ENCODE measurements at places on chromosomes 13 and 19.

DNA sequence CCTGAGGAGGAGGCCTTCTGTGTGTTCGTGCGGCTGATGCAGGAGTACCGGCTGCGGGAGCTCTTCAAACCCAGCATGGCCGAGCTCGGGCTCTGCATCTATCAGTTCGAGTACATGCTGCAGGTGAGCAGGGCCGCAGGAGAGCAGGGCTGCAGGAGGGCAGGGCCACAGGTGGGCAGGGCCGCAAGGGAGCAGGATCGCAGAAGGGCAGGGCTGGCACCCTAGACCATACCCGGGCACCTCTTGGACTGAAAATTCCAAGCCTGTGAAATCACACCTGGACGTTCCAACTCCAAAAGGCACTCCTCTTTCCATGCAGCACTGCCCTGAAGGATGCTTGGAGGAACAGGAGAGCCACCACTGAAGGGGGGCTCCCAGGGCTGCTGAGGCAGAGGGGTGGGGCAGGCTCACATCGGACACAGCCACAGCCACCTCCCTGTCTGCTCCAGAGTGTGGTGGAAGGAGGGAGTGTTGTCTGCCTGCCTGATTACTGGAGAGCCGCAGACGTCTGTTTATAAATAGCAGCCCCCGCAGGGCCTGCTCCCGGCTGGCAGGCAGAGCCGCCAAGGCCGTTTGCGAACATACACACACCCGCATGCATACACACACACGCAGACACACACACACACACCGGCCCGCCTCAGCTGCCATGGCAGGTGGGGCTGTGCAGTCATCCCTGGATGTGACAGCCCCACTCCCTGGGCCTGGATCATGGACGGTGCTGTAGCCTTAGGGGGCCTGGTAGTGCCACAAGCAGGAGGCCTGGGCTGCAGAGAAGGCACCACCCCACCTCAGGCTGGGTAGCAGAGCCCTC lies 20.2 kb downstream of the EVI5L start:
- H3K27ac ChIP-seq = no peak overlapping the region
- no peaks in the 10 kb centered on the region for H3K4me1 ChIP-seq
- DNase-seq = no peak

GRCh38 chr19:15671237-15671821 lies 1.6 kb upstream of the CYP4F12 start:
- no peaks in the 10 kb centered on the region for H3K36me3 ChIP-seq
- H3K4me1 ChIP-seq = no peaks in the 10 kb centered on the region
- no peak for DNase-seq
- no peak overlapping the region for H3K27ac ChIP-seq
- H3K4me3 ChIP-seq = no peak overlapping the region

DNA sequence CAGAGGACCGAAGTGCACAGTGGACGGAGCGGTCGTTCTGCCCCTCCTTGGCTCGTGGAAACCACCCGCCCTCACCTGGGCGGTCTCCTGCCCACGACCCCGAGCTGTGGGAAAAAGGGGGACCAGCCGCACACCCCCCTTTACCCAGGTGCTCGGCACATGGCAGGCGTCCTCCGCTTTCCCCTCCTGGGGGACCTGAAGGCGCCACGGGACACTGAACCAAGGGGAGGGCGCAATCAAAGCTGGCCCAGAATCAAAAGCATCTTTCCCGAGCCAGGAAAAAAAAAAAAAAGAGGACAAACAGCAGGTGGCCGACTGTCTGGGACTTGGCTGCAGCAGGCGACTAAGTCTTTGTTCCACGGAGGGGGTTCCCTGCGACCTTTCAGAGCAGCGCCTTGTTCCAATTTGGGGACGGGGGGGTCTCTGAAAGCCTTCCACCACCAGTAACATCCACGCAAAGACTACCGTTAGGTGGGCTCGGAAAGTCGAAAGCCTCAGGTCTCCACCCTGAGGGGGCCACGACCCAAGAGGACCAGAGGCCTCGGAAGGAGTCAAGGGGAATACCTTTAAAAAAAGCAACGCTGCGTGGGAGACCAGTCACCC lies 1.1 kb downstream of the MBD3 start:
- peak overlapping the region; percentile 85 for H3K4me3 ChIP-seq
- peaks cover 10% of the 10 kb centered on the region for H3K4me1 ChIP-seq
- peaks cover 13% of the 10 kb centered on the region for H3K36me3 ChIP-seq

DNA sequence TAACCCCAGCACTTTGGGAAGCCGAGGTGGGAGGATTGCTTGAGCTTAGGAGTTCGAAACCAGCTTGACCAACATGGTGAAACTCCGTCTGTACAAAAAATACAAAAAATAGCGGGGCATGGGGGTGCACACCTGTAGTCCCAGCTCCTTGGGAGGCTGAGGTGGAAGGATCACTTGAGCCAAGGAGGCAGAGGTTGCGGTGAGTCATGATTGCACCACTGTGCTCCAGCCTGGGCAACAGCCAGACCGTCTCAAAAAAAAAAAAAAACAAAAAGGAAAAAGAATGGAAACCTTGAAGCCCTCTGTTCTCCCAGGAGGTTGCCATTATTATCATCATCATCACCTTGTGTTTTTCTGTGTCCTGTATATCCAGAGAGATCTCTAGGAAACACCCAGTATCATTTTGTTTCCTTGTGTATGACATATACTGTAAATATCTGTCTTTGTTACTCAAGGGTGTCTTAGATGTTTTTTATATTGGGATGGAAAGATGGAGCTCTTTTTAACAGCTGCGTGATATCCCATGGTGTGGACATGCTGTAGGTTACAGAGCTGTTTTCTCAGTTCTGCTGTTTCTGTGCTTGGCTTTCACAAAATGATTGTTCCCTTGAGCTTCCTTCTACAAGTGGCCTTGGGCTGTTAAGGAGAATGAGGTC lies 11.8 kb downstream of the CHAF1A start:
- H3K4me1 ChIP-seq = peaks cover 10% of the 10 kb centered on the region
- H3K36me3 ChIP-seq = no peaks in the 10 kb centered on the region
- no peak overlapping the region for H3K27ac ChIP-seq
- no peak overlapping the region for H3K4me3 ChIP-seq

DNA sequence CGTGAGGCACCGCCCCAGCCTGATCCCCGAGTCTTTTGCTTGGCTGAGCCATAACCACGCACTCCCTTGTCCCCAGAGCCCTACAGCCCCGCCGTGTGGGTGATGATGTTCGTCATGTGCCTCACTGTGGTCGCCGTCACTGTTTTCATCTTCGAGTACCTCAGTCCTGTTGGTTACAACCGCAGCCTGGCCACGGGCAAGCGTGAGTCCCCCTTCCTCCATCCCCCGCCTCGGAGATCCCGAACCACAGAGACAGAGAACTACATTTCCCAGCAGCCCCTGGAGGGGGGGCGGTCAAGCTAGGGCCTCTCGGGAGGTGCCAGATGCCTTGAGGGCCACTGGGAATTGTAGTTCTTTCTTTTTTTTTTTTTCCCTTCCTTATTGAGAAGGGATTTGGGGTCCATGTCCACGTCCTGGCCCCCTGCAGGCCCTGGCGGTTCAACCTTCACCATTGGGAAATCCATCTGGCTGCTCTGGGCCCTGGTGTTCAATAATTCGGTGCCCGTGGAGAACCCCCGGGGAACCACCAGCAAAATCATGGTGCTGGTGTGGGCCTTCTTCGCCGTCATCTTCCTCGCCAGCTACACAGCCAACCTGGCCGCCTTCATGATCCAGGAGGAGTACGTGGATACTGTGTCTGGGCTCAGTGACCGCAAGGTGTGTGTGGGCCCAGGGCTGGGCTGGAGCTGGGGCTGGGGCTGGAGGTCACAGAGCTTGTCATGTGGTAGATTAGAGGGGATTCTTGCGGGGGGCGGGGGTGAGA lies 25.9 kb downstream of the GRIN2D start:
- no peaks in the 10 kb centered on the region for H3K36me3 ChIP-seq
- H3K27me3 ChIP-seq = peaks cover 4% of the 10 kb centered on the region
- H3K4me1 ChIP-seq = peaks cover 6% of the 10 kb centered on the region
- H3K27ac ChIP-seq = no peak overlapping the region
- DNase-seq = no peak
- peak overlapping the region; percentile 45 for H3K4me3 ChIP-seq

- no peaks in the 10 kb centered on the region for H3K27me3 ChIP-seq
- no peak for DNase-seq
- H3K4me1 ChIP-seq = no peaks in the 10 kb centered on the region
- no peaks in the 10 kb centered on the region for H3K36me3 ChIP-seq
These were observed 1.4 kb upstream of the EDDM13 start for GRCh38 chr19:56271151-56271550.

- DNase-seq = no peak
- H3K27me3 ChIP-seq = no peaks in the 10 kb centered on the region
- no peaks in the 10 kb centered on the region for H3K4me1 ChIP-seq
- no peak overlapping the region for H3K27ac ChIP-seq
- peak overlapping the region; percentile 55 for H3K4me3 ChIP-seq
These were observed 26.8 kb upstream of the CEACAM21 start for GRCh38 chr19:41548954-41549688.

- H3K4me3 ChIP-seq = no peak overlapping the region
- H3K27ac ChIP-seq = no peak overlapping the region
- H3K27me3 ChIP-seq = no peaks in the 10 kb centered on the region
- no peak for DNase-seq
These were observed 17.1 kb downstream of the CARM1 start for GRCh38 chr19:10888421-10888866.

GRCh38 chr19:11861301-11861700 lies 12.8 kb downstream of the ZNF439 start:
- no peak overlapping the region for H3K27ac ChIP-seq
- no peaks in the 10 kb centered on the region for H3K27me3 ChIP-seq
- no peaks in the 10 kb centered on the region for H3K4me1 ChIP-seq
- no peak for DNase-seq
- H3K4me3 ChIP-seq = no peak overlapping the region
- H3K36me3 ChIP-seq = peaks cover 27% of the 10 kb centered on the region

- no peaks in the 10 kb centered on the region for H3K4me1 ChIP-seq
- no peak for DNase-seq
- H3K27me3 ChIP-seq = no peaks in the 10 kb centered on the region
- no peak overlapping the region for H3K27ac ChIP-seq
- H3K4me3 ChIP-seq = no peak overlapping the region
- H3K36me3 ChIP-seq = no peaks in the 10 kb centered on the region
These were observed 742.2 kb upstream of the SLITRK6 start for GRCh38 chr13:86541461-86541860.

GRCh38 chr13:53023246-53023645 lies 5.4 kb upstream of the OLFM4 start:
- H3K4me3 ChIP-seq = no peak overlapping the region
- H3K36me3 ChIP-seq = no peaks in the 10 kb centered on the region
- no peaks in the 10 kb centered on the region for H3K27me3 ChIP-seq
- H3K4me1 ChIP-seq = no peaks in the 10 kb centered on the region
- H3K27ac ChIP-seq = no peak overlapping the region

DNA sequence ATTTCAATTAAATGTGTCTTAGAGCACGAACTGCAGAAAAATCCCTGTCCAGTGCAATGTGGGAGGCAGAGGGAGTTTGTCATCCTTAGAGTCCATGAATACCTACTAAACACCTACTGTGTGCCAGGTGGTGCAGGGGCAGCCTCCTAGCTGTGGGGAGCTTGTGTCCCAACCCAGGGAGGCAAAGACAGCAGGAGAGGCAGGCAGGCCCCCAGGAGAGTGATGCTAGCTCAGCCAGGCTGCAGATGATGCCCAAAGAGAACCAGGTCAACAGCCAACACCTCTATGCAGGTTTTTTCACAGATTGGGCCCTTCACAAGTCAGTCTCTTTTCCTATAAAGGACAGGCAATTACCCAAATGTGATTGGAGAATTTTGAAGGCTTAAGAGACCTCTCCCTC lies 108.2 kb upstream of the UQCRFS1 start:
- H3K4me3 ChIP-seq = no peak overlapping the region
- H3K27me3 ChIP-seq = no peaks in the 10 kb centered on the region

DNA sequence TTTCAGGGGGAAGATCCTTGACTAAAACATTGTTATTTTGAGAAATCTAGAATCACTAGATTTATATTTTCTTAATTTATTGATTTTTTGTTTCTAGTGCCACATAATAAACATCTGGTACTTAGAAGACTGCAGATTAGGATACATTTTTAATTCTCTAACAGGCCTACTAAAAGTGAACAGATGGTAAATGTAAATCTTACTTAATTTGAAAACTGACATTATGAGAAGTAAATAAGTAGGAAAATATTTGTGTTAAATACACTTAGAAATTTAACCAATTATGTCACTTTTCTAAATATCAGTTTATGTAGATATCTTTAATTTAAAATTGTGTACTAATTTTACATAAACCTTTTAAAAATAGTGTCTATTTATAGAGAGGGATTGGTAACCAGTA lies 2255.6 kb upstream of the PCDH20 start:
- no peak overlapping the region for H3K27ac ChIP-seq
- H3K36me3 ChIP-seq = no peaks in the 10 kb centered on the region
- DNase-seq = no peak

DNA sequence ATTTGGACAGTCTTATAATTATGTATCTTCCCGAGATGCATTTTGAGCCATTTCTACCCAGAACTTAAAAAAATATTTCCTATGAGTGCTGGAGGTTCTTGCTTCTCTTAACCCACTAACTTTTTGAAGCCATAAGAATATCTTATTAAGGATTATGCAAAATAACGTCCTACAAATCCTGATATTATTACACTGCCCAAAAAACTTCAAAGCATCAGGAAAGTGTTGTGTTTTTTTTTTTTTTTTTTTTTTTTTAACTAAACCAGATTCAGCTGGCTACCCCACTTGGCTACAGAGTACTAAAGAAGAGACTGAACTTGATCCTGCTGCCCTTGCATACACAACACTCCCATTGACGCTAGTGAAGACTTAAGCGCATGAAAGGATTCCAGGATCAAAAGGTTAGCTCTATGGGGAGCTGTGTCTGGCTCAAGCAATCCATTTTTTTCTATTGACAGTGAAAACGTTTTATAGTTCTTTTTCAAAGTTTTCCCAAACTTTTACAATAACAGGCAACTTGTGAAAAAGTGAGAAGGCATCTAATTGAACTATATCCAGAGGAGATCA lies 141.4 kb downstream of the KCNRG start:
- no peaks in the 10 kb centered on the region for H3K36me3 ChIP-seq
- no peak for DNase-seq
- no peak overlapping the region for H3K27ac ChIP-seq
- peaks cover 15% of the 10 kb centered on the region for H3K4me1 ChIP-seq
- H3K27me3 ChIP-seq = no peaks in the 10 kb centered on the region
- no peak overlapping the region for H3K4me3 ChIP-seq

GRCh38 chr13:107642831-107643230 lies 572.5 kb downstream of the LIG4 start:
- no peak overlapping the region for H3K27ac ChIP-seq
- no peak for DNase-seq
- H3K36me3 ChIP-seq = no peaks in the 10 kb centered on the region
- no peak overlapping the region for H3K4me3 ChIP-seq
- H3K4me1 ChIP-seq = no peaks in the 10 kb centered on the region

GRCh38 chr13:82747291-82747690 lies 1135.0 kb downstream of the SLITRK1 start:
- peaks cover 15% of the 10 kb centered on the region for H3K4me1 ChIP-seq
- no peak overlapping the region for H3K4me3 ChIP-seq
- H3K36me3 ChIP-seq = no peaks in the 10 kb centered on the region

DNA sequence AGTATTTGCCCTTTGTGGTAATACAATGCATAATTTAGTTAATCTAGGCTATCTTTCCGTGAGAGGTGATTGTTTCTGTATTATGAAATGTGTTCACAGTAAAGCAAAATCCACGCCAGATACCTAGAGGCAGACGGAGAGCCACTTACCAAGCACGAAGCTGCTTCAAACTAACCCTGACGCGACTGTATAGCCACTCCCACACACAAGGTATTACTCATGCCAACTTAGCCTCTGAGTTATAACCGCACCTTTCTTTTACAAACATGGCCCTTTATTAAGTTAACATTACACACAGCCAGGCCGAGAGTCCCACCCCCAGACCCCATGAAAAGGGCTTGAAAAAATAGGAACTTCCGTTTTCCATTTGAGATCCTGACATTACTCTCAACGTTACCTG lies 185.7 kb downstream of the ABCC4 start:
- no peak for DNase-seq
- no peaks in the 10 kb centered on the region for H3K36me3 ChIP-seq
- H3K4me1 ChIP-seq = no peaks in the 10 kb centered on the region

GRCh38 chr19:47512948-47513319 lies 1.9 kb downstream of the NAPA start:
- H3K36me3 ChIP-seq = no peaks in the 10 kb centered on the region
- peaks cover 68% of the 10 kb centered on the region for H3K4me1 ChIP-seq
- no peaks in the 10 kb centered on the region for H3K27me3 ChIP-seq
- DNase-seq = no peak
